ENCODE measurements at places on chromosomes 3 and 15.

- no peak for DNase-seq
Observed at GRCh38 chr3:64815195-64815631, 127.4 kb upstream of the ADAMTS9 start.

- no peak for DNase-seq
Observed at GRCh38 chr15:71768184-71768583, 42.2 kb upstream of the NR2E3 start.

GRCh38 chr15:75775296-75776064 is 62.8 kb upstream of the CSPG4 start:
- DNase-seq = no peak

DNA sequence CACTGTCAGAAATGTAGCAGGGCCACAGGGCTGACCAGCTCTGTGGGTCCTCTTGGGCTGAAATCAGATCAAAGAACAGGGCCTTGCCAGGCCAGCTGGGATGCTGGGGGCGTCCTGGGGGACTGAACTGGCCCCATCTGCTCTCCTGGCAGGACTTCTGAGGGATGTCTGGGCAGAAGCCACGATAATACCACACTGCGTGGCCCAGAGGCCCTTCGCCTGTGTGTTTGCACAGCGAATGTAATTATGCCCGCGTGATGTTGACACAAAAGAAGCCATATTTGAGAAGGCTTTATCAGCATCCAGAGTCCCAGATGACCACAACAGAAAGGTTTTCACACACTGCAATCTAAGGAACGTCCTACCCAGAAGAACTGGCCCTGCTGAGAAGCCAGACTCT is 174.0 kb downstream of the RAB11A start:
- no peak for DNase-seq

- no peak for DNase-seq
Observed at GRCh38 chr15:58852347-58852746, 81.1 kb downstream of the SLTM start.

GRCh38 chr3:96700322-96701315 is 113.8 kb upstream of the EPHA6 start:
- DNase-seq = no peak
